ENCODE measurements at places on chromosomes 7 and 10. TPM values are rescaled to one million over a fixed set of nuclear protein-coding genes. Genes with fewer than 3 reads are reported as not detected.
A peak's percentile ranks its signal among the peaks of the same experiment; 100 is the strongest.

Gene EPHB4
- total RNA-seq, result 12.3 TPM

DNA sequence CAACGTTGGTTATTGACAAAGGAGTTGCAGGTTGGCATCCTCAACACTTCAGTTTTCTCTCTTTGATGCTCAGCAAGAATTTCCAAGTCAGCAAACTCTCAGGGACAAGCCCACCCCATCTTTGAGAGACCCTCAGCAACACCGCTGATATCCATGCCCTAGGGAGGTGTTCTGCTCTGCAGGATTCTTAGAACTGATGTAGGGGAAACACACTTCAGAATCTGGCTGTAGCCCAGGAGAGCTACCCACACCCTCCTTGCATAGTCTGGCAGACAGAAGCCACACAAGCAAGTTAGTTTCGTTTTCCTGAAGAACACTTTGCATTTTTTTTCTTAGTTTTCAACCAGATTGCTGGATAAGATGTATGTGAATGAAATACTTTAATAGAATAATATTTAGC is 822 bp downstream of the SAMD9L start:
- peak; percentile 62 for DNase-seq

DNA sequence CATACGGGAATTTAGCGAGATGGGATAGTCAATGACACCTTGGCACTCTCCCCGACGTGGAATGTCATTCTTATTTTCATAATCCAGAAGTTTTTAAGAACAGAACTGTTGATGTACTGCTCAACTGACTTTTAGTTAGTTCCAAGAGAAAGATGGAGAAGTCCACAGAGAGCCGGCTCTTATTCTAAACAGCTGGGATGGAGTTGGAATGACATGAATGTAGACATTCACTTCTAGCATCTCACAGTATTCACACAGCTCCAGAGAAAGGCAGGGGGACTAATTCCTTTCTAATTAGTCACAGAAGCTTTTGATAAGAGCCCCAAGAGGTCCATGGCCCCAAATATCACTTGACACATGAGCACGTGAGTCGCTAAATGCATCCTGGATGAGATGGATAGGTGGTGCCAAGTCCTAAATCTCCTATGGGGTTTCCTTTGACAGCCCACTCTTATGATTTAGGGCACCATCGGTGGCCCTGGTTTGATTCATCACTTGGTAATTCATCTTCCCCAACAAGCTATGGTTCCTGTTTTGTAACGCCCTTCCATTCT is 420.3 kb upstream of the AUTS2 start:
- no peak for DNase-seq

DNA sequence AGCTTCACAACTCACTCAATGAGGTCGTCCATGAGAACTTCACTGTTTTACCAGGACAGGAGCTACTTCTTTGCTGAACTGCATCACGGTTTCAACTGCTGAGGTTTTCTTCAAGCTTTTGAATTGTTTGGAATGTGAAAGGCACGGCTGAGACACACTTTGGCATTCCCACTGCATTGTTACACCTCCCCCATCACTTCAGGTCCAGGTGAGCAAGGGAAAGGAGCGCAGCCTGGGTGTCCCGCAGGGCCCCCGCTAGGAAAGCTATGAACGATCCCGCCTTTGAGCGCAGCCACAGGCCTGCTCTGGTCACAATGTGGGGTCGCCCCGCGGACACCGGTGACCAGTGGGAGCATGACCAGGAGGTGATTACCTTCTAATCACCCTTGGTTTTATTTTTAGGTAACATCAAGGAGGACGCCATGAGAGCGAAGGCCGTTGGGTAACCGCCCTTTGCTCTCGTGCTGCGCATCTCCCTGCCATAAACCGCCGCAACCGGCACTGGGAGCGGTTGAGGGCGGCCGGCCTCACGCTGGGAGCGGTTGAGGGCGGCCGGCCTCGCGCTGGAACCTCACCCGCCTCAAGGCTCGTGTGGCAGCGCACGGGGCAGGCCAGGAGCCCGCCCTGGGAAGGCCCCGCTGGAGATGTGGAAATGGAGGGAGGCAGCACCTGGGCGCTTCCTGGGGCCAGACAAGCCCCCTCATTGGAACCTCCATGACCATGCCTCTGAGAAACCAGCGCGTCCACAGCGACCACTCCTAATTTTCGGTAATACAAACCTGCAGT is 50.9 kb upstream of the SGMS1 start:
- no peak for DNase-seq

- no peak for DNase-seq
Measured at GRCh38 chr7:19574131-19574530, 134.7 kb downstream of the POLR1F start.

- no peak for DNase-seq
Measured at GRCh38 chr7:30423788-30424505, 54.6 kb downstream of the NOD1 start.

DNA sequence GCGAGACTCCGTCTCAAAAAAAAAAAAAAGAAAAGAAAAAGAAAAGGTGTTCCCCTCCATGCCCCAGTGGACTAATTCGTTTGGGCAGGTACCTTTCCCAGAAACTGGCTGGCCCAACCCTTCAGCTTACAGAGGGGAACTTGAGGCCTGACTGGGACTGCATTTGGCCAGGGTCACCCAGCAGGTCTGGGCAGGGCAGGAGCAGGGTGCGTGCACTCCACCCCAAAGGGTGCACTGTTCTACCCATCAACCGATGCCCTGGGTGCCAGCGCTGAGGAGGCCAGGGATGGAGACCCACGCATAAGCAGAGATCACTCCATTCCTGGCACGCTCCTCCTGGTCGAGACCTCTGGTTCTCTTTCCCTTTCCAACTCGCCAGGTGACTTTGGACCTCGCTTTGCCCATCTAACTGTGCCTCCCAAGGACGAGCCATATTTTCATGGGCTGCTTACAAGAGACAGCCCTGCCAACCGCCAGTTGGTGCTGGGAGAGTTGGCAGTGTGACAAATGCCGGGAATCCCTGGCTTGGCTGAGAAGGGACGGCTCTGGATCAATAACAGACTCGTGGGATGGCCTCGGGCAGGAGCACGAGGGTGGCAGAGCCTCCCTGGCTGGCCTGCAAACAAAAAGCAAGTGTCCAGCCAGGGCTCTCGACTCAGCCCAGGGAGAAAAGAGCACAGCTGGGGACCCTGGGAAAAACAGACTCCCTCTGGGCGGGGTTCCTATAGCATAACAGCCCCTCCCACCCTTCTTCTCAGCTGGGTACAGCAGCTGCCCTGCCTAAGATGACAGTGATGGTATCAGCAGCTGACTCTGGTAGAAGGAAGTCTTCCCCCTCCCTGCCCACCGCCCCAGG is 7.9 kb downstream of the HSPB1 start:
- DNase-seq, result no peak

Gene CCDC3
- total RNA-seq, result 0.10 TPM

Gene LGI1
- not detected for total RNA-seq
